ENCODE measurements at places on chromosomes 3 and 15.

- DNase-seq: no peak
These were observed 32.3 kb downstream of the MYO1E start for GRCh38 chr15:59340325-59340724.

DNA sequence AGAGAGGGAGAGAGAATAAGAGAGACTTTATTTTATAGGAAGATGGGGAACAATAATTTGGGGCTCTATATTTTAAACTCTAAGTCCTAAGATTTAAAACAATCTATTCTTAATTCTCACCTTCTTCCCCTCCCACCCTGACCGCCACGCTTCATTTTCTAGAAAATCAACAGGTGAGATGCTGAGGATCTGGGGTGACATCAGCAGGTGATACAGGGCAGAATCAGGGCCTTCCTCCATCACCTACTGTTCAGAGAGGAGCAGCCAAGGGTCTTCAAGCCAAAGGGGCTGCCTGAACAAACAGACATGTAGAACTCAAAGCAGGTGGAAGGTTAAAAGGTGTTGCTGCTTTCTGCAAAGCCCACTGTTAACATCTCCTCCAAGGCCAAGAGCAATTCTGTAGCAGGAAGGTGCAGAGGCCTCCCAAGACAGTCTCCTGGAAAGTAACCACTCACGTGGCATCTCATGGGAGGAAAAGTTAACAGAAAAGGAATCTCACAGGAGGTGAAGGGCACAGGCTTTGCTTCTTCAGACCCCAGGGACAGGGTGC lies 183.6 kb upstream of the TLE3 start:
- DNase-seq: no peak

GRCh38 chr15:65690778-65691177 lies 69.0 kb downstream of the SLC24A1 start:
- no peak for DNase-seq

DNA sequence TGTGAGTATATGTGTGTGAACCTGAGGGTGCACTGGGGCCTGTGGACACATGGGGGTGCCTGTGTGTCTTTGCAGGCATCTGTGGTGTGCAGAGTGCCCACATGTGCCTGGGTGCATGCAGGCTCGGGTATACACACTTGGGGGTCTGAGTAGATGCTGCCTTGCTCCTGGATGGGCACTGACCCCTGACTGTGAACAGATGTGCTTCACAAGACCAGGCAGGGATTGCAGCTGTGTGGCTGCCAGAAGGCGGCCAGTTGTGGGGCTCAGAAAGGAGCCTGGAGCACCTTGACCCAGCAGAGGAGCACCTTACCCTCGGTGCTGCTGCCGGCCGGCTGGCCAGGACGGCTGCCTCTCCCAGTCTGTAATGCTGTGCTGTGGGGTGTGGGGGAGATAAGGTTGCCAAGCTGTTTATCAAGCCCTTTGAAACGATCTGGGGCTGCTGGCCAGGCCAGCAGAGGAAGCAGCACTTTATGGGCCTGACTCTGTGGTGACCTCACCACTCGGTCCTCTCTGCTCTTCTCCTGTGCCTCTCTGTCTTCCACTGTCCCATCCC lies 55.5 kb upstream of the MRPS22 start:
- DNase-seq: no peak

GRCh38 chr15:97189162-97189780 lies 771.2 kb upstream of the ARRDC4 start:
- no peak for DNase-seq

DNA sequence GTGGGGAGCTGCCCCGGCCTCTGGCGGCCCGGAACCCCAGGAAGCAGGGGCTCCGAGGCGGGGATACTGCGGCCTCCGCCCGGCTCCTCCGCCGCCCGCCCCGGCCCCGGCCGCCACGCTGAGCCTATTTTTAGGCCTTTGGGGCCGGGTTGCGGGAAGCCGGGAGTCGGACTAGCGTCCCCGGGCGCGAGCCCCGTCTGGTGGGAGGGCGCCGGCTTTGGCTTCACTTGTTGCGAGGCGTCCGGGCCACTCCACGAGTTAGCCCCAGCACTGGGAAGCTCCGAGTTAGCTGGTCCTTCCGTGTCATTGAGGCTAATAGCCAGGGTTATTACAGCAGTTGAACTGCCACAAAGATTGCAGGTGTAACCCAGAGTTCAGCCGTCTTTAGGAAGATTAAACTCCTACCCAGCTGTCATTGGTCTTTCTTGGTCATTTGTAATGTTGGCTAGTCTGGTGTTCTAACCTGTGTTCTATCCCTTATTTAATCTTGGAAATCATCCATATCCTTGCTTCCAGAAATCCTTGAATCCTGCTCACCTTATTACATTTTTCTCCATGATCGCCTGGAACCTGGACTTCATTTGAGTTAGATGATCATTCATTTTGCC lies 791 bp downstream of the GYG1 start:
- no peak for DNase-seq

DNA sequence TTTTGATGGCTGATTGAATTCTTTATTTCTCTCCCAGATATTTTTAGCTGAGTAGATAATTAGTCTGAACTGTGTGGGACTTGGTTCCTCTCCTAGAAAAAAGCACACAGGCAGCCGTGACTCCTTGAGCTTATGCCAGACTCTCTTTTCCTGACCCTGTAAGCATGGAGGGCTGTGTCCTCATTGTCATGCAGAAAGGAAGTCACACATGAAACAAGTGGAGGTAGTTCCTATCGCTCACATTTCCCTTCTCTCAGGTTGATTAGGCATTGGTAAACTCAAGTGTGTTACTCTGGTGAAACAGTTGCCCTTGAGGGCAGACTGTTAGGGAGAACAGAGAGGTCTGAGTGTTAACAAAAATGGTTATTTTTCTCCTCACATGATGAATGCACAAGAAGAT lies 6.3 kb upstream of the RTP4 start:
- no peak for DNase-seq

GRCh38 chr15:34665498-34666116 lies 82.2 kb upstream of the GOLGA8B start:
- no peak for DNase-seq

DNA sequence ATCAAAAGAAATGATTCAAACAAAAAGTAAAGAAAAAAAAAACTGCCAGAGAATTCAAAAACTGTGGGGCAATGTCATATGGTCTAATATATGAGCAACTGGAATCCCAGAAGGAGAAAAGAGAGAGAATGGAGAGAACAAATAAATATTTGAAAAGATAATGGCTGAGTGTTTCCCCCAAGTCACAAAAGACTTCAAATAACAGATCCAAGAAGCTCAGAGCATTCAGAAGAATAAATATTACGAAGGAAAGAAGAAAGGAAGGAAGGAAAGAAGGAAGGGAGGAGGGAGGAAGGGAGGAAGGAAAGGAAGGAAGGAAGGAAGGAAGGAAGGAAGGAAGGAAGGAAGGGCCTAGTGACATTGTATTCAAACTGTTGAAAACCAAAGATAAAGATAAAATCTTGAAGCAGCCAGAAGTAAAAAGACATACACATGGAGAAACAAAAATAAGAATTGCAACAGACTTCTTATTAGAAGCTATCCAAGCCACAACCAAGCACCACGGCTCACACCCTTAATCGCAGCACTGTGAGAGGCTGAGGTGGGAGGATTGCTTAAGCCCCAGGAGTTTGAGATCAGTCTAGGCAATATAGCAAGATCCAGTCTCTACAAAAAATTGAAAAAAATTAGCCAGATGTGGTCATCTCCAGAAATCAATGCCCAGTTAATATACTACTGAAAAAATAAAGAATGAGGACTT lies 118.9 kb upstream of the IGSF10 start:
- DNase-seq: no peak

DNA sequence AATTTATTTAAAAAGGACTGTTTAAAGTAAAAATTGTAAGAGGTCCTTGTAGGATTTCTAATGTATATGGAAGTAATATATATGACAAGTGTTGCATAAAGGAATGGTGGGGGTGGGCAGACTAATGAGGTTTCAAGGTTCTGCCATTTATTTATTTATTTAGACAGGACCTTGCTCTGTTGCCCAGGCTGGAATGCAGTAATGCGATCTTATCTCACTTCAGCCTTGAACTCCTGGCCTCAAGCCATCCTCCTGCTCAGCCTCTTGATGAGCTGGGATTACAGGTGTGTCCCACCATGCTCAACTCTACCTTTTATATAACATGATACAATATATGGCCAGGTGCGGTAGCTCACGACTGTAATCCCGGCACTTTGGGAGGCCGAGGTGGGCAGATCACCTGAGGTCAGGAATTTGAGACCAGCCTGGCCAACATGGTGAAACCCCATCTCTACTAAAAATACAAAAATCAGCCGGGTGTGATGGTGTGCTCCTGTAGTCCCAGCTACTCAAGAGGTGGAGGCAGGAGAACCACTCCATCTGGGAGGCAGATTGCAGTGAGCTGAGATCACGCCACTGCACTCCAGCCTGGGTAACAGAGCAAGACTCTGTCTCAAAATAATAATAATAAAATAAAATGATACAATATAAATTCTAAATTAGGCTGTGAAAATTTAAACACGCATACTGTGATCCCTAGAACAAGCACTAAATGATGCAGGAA lies 33.8 kb upstream of the IGF2BP2 start:
- DNase-seq: no peak

DNA sequence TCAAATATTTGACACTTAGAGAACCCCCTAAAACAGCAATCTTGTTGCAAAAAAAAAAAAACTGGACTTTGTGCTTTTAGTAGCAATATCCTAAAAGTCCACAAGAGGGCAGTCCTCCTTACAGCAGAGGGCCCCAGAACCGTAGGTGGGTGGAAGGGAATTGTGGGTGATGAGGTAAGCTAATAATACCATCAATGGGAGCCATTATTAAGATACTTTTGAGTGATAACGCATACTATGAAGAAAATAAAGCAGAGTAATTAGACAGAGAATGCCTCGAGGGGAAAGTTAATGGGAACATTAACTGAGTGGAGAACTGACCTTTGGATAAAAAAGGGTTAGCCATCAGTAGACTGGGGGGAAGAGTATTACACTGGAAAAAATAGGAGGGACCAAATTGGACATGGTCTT lies 229.9 kb downstream of the THRB start:
- DNase-seq: no peak

DNA sequence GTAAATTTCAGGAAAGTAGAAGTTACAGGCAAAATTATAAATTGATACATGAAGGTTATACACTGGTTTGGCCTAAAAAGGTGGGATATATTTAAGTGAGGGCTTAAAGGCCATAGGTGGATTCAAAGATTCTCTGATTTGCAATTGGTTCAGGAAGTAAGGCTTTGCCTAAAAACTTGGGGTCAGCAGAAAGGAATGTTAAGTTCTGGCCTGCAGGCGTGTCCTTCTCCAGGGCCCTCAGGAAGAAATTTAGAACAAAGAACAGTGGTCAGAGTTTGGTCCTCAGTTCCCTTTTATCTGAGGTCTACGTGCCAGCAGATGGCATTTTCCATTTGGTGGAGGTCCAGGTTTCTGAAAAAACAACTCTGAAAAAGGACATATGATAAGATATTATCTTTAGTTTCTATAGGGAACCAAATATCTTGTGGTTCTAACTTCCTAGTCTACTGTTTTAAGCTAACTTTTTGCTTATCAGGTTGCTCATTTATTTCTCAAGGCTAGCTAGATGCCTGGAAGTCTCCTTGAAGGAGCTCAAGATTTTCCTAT lies 40.5 kb downstream of the SCN11A start:
- no peak for DNase-seq

DNA sequence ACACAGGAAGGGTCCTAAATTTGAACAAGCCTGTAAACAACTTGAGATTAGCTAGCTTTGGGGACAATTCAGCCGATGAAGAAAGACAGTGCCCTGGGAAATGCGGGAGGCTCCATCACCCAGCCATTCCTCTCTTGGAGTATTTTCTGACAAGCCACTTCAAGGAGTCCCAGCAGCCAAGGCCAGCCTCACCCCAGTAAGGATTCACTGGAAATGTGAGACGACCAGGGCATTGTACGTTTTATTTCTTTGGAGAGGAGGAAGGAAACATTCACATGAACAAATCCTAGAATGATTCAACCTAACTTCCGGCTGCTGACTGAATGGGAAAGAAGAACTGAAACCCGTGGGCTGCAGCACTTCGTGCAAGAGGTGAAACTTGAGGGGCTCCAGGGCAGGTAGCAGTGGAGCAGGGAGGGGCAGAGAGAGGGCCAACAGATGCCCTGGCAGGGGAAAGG lies 116.4 kb upstream of the ARHGEF3 start:
- no peak for DNase-seq

DNA sequence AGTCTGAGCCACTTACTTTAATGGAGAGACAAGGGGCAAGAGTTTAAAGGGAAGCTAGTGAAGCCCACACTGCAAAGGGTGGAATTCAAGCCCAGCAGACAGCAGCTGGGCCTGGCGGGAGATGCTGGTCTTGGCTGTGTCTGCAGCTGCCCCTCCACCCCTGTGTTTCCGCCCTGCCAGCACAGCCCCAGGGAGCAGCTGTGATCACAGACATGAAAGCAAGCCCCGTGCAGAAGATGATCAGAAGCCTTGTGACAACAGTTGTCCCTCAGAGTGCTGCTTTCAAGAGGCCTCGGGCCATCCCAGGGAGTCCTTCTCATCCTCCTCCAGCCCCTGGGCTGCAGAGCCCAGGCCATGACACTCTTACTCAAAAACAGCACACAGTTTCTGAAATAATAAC lies 24.1 kb upstream of the SLC6A1 start:
- no peak for DNase-seq

DNA sequence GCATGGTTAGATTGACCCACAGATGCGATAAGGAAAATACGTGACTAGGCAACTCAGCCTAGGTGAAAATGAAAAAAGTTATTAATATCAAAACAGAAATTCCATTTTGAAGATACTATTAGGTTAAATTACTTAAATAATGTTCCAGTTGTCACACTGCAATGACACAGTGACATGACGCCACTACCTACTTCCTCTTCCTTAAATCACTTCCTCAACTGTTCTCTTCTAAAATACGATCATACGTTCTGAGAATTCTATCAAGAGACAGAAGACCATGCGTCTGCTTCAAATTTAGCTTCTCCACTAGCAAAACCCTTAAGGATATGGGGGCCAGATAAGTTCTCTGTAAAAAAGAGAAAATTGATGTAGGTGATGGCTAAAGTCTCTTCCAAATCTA lies 18.2 kb downstream of the CMTM6 start:
- DNase-seq: no peak

Data from stimulated activated CD8-positive, alpha-beta memory T cell treated with anti-CD3 and anti-CD28 coated beads, Interleukin-15, amount 100 ng/mL, for 24 hours (primary cell).